ENCODE measurements at places on chromosomes 1 and 21. TPM values are rescaled to one million over a fixed set of nuclear protein-coding genes. Genes with fewer than 3 reads are reported as not detected.

DNA sequence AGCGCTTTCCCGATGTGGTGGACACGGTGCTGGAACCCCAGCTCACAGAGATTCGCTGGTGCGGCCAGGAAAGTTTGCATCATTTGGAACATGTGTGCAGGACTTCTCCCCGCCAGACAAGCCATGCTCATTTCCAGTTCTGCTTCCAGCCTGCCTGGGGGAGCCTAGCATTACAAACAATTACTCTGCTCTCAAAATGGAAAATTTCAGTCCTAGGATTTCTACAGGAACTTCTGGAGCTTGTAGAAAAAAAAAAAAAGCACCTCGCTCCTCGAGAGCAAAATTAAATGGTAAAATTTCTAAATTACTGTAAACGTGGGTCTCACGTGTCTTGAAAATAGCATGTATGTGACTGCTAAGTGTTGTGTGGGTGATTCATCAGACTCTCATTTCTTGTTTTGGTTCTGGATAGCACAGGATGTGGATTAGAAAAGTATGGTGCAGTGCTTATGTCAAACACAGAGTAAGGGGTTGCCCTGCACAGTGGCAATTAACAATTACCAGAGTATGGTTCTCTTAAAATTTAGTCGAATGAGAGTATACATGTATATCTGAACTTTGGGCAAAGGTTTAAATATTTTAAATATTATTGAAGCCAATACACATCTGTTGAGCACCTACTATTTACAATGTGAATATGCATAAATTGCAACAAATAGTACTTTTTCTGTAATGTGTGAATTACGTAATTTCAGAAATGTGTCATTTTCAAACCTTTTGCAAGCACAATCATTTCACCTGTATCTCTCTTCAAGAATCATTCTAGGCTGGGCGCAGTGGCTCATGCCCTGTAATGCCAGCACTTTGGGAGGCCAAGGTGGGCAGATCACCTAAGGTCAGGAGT is 61.8 kb upstream of the PTGFRN start:
- DNase-seq = peak; percentile 68

DNA sequence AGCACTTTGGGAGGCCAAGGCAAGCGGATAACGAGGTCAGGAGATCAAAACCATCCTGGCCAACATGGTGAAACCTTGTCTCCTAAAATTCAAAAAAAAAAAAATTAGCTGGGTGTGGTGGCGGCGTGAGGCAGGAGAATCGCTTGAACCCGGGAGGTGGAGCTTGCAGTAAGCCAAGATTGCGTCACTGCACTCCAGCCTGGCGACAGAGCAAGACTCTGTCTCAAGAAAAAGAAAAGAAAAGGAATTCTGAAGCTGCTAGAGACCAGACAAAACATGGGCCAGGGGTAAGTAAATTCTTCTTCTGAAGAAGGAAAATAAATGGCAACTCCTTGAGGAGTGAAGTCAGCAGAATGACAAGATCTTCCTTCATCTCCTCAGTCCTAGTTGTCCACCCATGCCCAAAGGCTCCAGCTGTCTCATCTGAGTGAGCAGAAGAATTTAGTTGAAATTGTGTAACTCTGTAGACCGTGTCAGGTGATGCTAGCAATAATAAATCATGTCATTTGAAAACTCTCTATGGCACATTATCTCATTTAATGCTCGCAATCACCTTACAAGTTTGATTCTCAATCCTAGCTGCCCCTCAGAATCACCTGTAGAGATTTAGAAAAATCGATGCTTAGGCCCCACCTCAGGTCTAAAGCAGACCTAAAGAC is 14.3 kb downstream of the PDZK1 start:
- no peak for DNase-seq

DNA sequence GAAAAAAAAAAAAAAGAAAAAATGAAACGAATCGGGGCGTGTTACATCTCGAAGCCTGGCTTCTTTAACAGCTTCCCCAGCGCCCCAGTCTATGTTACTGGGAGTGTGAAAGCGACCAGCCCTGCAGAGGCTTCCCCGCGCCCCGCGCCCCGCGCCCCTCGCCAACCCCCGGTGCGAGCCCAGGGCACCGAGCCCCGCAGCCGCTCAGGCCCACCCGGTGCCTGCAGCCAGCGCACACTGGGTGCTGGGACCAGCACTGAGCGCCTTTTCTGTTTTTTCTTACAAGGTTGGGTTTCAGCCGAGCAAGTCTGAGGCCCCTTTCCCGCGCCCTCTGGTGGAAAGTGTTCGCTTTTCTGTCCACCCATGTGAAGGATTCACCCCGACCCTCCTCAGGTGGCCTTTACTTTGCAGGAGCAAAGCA is 42.1 kb upstream of the ZNF496 start:
- peak; percentile 41 for DNase-seq

DNA sequence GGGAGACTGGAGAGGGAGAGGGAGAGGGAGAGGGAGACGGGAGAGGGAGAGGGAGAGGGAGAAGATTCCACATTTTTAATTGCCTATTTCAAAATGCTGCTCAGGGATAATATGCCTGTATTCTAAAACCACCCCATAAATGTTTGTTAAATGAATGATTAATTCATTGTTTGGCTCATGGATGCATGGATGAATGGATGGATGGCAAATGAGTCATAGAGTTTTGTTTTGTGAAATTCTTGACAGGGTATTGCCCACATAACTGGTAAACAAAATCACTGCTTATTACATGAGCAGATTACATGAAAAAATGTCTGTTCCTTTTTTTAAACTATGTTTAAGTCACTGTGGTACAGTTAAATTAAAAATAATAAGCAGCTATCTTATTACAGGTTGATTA is 220.4 kb downstream of the ZP4 start:
- no peak for DNase-seq

DNA sequence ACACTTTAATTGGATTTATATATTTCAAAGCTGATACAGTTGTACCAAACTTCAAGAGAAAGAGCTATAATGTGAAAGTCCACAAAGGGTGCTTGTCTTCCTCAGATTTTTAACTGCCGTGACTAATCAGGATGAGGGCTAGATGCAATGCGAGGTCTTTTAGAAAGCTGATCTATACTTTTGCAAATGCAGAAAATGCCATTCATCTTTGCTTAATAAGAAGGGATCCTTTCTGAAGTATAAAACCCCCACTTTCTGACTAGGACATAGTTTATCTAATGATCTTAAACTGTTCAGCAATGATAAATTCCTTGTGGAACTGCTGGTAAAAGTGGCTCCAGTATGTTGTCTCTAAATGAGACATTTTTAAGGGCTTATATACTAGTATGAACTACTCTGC is 102.7 kb upstream of the NGF start:
- no peak for DNase-seq

- DNase-seq = no peak
Observed at GRCh38 chr1:75745276-75745675, 20.8 kb downstream of the ACADM start.

- DNase-seq = no peak
Observed at GRCh38 chr21:44517175-44517899, 22.7 kb downstream of the KRTAP10-1 start.

GRCh38 chr1:182340233-182341058 is 51.1 kb downstream of the GLUL start:
- DNase-seq = no peak

GRCh38 chr1:216330262-216330661 is 93.0 kb downstream of the USH2A start:
- DNase-seq = no peak

GRCh38 chr1:219271818-219272535 is 98.3 kb downstream of the LYPLAL1 start:
- no peak for DNase-seq

GRCh38 chr1:1627829-1628753 is 3.9 kb upstream of the MMP23B start:
- DNase-seq = peak; percentile 18

DNA sequence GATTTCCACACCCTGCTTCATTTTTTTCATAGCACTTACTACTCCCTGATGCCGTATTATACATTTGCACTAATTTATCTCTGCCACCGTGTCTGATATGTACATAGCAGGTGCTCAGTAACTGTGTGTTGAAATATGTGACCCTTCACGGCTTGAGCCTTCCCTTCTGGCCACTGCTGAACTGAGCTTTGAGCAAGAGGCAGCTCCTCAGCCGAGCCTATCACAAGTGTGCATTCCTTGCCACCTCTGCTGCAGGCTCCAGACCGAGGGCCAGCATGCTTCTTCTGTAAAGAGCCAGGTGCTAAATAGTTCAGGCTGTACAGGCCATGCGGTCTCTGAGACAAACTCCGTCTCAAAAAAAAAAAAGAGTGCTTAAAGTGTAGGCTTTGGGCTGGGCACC is 22.6 kb downstream of the PLEKHM2 start:
- DNase-seq = peak; percentile 77

GRCh38 chr1:212760126-212760823 is 31.3 kb downstream of the NSL1 start:
- DNase-seq = no peak

GRCh38 chr1:94753171-94753972 is 66.8 kb upstream of the SLC44A3 start:
- peak; percentile 26 for DNase-seq

- no peak for DNase-seq
Observed at GRCh38 chr1:72526926-72527325, 244.6 kb upstream of the NEGR1 start.

DNA sequence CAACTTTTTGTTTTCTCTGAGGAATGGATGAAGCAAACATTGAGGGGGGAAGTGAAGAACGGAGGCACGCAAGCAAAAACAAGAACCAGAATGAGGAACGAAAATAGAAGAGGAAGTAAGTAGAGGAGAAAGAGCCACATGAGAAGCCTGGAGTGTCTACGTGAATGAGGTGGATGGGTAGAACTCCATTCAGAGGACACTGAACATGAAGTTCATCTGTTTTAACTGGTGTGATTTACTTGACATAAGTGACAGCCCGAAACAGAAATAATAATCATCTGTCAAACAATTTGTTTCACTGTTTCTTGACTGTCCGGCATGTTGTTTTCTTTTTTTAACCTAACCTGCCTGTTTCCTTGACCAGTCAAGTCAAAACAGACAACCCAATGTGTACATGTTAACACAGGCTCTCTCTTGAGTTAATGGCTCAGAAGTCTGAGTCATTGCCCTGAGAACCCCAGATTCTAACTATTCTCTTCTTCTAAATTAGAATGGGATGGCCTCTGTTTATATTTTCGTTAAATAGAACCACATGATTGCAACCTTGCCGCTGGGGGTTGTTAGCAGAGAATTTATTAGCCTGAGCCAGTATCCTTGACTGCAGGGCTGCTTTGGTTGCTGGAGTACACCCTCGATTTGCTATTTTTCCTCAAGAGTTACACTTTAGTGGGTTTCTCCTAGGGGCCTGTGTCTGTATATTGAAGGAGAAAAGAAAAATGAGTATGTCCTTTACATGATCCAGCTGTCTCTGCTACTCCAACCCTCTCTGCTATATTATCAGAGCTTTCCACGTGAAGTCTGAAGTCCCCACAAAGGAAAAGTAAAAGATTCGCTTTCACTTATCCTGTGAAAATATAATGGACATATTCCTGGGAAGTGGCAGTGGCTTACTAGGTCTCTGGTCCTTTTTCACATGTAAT is 151.7 kb downstream of the ZC3H11B start:
- no peak for DNase-seq

- DNase-seq = no peak
Observed at GRCh38 chr1:244052016-244052727, 1.1 kb downstream of the ZBTB18 start.

- no peak for DNase-seq
Observed at GRCh38 chr1:221487781-221488524, 253.9 kb downstream of the DUSP10 start.

- no peak for DNase-seq
Observed at GRCh38 chr1:222384531-222384930, 163.4 kb downstream of the HHIPL2 start.

- no peak for DNase-seq
Observed at GRCh38 chr1:18951818-18952391, 4.6 kb downstream of the IFFO2 start.

DNA sequence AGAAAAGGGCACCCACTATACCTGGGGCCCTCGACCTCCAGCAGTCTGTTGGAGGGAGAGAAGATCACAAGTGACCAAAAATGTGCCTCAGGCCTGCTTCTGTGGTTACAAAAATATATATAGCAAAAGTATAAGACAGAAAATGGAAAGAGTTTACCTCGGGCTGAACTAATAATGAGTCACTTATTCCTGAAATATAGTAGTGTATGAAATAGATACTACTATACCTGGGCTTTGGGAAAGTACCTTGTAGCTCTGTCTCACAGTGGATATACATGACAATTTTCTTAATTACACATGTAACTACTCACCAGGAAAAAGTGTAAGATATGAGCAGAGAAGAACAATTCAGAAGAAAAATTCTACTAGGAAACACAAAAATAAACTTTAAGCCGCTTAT is 7.3 kb upstream of the APCS start:
- no peak for DNase-seq

DNA sequence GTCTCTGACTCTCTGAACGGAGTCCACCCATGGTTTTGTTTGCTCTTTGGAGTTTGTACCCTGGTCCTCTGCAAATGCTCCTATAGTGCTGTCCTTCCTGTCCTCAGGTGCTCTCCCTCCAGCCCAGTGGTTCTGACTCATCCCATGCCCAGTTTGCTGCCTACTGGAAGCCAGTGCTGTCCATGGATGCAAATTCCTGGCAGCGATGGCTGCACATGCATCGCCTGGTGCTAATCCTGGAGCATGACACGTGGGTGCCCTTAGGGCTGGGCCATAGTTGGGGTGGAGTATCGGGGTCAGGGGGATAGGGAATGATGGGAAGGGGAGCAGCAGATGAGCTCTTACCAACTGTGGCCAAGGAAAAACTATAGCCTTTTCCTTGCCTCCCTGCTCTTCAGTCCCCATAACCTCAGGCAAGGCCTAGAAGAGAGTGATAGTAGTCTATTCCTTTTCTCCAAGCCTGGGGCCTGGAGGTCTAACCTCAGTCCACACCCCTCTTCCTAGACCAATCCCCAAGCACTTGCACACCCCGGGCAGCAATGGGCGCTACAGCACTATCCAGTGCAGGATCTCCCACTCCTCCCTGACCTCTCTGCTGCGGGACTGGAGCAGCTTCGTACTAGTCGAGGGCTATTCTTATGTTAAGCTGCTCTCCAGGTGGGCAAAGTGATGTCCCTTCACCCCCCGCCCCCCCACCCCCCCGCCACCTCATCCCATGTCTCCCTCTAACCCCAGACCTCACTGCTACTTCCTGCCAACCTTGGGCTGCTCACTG is 31.6 kb downstream of the HYI start:
- DNase-seq = no peak

GRCh38 chr1:203671521-203672278 is 45.1 kb downstream of the ATP2B4 start:
- no peak for DNase-seq

Gene GUCA2B
- total RNA-seq = not detected

Gene SH2D5
- total RNA-seq = 2.2 TPM

Gene UBASH3A
- total RNA-seq = not detected

Gene NADK
- total RNA-seq = 32.7 TPM

Gene LRIG2
- 6.0 TPM for total RNA-seq

Gene CD53
- total RNA-seq = 7.5 TPM

Gene AADACL3
- not detected for total RNA-seq
